Activated B cell treated with CpG ODN at 0.5 μM for 24 hours (primary cell): ENCODE measurements at places on chromosomes 4 and X. TPM values are rescaled to one million over a fixed set of nuclear protein-coding genes. Genes with fewer than 3 reads are reported as not detected.

The MAD2L1 gene
- 3.4 and 5.4 TPM in 2 replicates for total RNA-seq

The GNRHR gene
- not detected in 2 replicates for total RNA-seq

- no peak for DNase-seq
Measured at GRCh38 chr4:61831987-61832386, 631.9 kb downstream of the ADGRL3 start.

GRCh38 chrX:95919605-95920004, 765.0 kb upstream of the DIAPH2 start:
- DNase-seq: no peak

DNA sequence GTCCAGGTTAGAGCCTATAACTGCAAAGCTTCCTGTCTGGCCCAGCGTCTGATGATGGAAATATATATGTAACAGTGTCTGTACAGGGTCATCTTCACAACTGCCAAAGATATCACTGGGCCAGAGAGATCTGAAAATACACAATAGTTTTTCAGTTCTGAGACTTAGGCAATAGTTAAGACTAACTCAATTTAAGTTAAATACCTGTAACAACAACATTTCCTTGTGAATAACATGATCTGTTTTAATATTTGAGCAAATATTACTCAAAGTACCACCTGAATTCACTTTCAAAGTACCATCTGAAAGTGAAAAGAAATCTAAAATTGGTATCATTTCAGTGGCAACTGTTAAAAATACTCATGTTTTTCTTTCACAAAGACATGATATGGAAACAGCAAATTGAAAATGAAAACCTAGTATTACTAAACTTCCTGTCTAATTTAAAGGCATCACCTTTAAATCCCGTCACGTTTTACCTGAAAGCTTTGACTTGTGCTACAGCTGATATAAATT, 9.6 kb downstream of the ZAR1 start:
- DNase-seq: no peak

DNA sequence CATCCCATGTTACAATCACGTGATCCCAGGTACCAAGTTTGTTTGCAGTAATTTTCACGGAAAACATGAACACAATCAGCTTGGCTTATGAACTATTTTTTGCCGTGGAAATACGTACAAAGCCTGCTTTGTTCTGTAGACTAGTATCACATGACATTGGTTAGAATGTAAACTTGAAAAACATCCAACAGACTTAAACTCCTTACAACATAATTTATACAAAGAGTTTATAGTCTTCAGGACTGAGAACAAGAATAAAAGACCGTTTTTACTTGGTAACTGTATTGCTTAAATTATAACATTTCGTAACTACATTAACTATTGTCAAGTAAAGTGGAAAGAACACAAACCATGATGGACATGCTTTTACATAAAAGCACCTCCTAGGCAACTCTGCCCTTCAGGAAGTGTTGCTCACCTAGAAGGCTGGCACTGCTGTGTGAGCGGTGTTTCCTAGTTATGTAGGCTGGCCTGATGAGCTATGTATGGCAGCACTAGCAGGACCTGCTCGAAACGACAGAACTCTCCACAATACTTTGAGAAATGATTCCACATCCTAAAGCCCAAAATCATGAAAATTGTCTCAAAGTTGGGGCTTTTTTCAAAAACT, 41.8 kb upstream of the WDR1 start:
- DNase-seq: no peak

DNA sequence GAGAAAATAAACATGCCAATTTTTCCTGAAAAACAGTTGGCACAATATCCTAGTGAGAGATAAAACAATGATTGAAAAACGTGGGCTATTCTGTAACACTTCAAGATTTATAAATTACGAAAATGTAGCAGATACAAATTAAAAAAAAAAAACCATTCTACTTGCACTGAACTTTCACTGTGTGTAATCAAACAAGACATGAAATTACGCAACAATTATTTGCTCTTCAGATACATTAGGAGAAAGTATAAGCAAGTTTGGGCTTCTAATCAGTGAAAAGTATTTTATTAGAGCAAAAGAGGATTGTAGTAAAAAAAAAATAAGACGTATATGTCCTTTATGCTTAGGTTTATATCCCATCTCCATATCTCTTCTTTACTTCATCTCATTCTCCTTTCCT, 320.4 kb downstream of the SPOCK3 start:
- no peak for DNase-seq

GRCh38 chr4:35506161-35506560, 738.2 kb downstream of the ARAP2 start:
- no peak for DNase-seq
